Upper lobe of right lung (tissue), 1 donor: ENCODE measurements at places on chromosomes 2 and 18.

DNA sequence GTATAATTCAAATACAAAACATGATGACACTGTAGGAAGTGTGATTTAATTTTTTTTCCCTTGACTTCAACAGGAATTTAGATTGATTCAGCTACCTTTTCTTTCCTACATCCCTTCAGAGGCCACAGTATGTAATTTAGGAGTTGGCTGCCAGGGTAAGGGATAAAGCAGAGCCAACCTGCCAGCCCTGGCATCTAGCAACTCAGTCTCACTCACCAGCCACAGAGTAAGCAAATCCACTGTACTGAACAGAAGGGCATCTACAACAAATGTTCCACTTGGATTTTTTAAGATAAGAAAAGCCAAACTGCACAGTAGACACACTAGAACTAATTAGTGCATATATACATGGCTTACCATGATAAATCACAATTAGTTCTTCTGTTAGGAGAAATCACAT, 54.3 kb upstream of the PEX13 start:
- DNase-seq: no peak

DNA sequence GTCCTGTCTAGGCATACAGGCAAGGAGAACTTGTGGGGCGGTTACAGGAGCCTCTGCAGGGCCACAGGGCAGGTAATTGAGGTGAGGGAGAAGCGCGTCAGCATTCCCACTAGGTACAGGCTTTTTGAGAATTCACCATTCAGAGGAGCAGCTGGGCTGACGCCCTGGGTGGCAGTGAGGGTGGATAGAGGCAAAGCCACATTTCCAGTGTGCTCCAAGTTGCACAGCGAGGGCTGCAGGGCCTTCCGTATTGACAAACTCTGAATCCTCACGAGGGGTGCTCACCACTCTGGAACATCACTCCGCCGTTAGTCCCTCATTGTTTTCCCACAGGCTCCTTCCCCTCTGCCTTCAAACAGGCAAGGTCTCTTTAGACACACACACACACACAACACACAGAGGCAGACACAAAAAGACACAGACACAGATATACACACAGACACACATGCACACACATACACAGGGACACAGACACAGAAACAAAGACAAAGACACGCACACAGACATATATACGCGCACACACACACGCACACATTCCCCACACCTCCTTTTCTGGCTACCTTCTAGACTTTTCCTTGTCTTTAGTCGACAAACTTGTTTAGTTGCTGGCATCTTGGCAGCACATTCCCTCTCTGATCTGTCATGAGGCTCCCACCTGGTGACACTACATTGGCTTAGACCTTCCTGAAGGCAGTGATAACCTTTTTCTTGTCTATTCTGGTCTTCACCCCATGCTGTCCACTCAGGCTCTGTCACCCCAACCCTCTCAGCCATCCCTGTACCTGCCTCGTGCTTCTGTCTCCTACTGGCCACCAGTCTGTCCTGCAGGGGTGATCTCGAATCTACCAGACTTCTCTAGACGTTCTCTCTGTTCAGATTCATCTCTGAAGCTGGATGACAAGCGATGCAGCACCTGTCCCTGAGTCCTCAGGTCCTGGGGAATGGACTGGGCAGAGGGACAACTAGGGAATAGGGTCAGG, 136.8 kb downstream of the ALPK2 start:
- DNase-seq: no peak

GRCh38 chr2:127857265-127857808, 618 bp downstream of the POLR2D start:
- no peak for DNase-seq

GRCh38 chr18:7177116-7177744, 53.7 kb upstream of the LRRC30 start:
- no peak for DNase-seq

DNA sequence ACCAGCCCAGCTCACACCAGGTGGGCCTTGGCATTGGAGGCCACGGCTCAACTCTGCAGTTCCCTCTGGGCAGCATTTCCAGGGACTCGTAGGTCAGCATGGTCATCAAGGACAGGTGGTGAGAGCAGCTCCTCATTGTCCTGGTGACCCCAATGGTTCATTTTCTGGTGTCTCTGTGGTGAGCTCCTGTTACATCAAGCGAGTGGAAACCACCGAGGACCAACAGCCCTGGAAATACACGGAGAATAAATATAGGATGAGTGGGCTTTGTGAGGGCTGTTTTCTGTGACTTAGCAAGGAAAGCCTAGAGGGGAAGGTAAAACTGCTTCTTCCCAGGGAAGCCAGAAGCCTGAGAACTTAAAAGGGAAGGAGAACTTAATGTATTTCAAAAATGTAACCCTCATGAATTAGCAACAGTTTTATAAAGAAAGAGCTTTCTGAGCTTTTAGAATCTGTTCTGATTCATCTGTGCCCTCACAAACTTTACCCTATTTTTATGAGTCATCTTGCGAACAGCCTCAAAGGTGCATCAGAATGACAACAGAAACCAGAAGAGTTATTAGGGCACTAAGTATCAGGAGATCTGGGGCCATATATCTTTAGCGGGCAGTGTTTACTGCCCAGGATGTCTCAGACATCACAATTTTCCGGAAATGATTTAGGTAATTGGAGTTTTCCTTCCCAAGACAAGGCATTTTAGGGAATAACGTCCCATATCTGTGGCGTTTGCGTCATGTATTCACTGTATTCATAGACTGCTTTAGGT, 18.7 kb downstream of the C2orf92 start:
- no peak for DNase-seq
